ENCODE measurements at places on chromosomes 13 and 19.

- no peak for DNase-seq
Observed at GRCh38 chr19:40774916-40775631, at the start of gene MIA. MIA (plus strand) TSS chr19:40775521; CDS start chr19:40775543, 22 bp downstream.

- DNase-seq = no peak
Observed at GRCh38 chr19:12922959-12923358, 3.9 kb upstream of the SYCE2 start.

- no peak for DNase-seq
Observed at GRCh38 chr13:31168166-31168565, 6.5 kb upstream of the HSPH1 start.

DNA sequence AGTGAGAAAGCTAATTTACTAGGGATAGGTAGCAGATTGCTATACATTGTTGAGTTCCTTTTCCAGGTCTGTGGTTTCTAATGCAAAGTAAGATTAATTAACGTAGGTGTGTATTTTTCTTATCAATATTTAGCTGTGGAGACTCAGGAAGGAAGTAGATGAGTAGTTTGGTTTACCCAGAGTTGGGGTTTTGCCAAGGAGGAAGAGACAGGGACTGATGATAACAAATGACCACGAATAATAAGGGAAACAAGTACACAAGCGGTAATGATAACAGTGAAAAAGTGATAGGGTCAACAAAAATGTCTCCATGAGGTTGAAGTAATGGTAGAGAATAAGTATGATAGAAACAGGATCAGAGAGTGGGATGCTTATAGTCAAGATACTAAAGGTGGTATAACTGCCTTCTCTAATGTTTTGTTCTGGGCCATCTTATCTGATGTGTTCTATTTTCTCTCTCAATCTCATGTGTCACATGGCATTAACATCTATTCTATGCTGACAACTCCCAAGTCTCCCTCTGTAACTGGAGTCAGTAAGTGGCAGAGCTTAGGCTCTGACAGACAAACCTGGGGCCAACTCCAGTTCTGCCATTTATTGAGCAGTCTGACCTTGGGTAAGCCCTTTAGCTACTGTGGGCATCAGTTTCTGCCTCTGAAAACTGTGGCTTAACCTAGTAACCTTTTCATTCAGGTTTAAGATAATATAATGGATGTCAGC is 8.8 kb downstream of the OBI1 start:
- no peak for DNase-seq

DNA sequence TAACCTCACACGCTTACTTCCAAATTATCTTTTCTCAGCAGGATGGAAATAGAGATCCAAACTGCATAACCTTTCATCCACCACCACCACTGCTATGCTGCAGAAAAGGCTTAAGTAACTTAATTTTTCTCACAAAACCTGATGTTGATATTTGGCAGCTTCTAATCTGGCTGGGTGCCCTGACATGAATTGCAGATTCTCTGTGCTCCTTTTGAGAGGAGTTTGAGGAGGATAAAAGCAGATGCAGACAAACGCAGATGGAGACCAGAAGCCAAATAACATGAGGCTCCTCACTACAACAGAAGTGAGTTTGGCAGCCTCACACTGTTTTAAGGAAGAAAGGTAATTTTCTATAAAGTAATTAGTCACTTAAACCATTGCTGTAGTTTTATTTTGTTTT is 646.2 kb upstream of the ATXN8OS start:
- no peak for DNase-seq

- DNase-seq = no peak
Observed at GRCh38 chr19:6020972-6021805, 43.2 kb upstream of the RANBP3 start.

GRCh38 chr13:20667857-20668437 is 35.6 kb upstream of the IL17D start:
- no peak for DNase-seq

- DNase-seq = no peak
Observed at GRCh38 chr19:18063463-18063862, 23.3 kb downstream of the IL12RB1 start.

DNA sequence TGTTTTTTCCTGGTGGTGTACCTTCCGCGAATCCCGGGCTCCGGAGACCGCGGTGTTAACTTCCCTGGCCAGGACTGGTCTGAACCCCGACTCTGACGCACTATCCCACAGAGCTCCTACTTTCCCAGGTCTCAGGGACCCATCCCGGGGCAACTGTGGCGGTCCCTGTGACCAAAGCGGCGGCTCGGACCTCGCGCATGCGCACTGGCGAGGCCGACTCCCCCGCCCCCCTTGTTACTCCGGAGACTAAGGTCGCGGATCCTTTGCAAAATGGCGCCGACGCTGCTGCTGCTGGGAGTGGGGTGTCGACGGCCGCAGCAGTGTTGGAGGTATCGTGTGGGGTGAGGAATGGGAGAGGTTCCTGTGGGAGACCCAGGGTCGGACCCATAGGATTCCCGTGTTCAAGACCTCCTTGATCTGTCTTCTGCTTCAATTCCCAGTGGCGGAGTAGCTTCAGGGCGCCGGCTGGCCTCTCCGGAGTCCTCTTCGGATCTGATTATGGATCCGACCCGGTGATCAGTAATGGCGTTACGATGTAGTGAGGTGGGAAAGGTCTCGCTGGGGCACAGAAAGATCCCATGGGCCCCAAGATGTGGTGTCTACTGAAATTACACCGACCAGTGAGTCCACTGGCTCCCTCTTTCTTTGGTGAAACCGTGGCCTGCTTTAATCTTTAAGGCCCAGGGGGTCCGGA is 66.6 kb upstream of the ZNF527 start:
- peak; percentile 65 for DNase-seq

GRCh38 chr13:109646423-109646822 is 140.0 kb downstream of the IRS2 start:
- no peak for DNase-seq
